Coronary artery (tissue), 2 donors: ENCODE measurements at places on chromosomes 7 and 10.
A peak's percentile ranks its signal among the peaks of the same experiment; 100 is the strongest.

DNA sequence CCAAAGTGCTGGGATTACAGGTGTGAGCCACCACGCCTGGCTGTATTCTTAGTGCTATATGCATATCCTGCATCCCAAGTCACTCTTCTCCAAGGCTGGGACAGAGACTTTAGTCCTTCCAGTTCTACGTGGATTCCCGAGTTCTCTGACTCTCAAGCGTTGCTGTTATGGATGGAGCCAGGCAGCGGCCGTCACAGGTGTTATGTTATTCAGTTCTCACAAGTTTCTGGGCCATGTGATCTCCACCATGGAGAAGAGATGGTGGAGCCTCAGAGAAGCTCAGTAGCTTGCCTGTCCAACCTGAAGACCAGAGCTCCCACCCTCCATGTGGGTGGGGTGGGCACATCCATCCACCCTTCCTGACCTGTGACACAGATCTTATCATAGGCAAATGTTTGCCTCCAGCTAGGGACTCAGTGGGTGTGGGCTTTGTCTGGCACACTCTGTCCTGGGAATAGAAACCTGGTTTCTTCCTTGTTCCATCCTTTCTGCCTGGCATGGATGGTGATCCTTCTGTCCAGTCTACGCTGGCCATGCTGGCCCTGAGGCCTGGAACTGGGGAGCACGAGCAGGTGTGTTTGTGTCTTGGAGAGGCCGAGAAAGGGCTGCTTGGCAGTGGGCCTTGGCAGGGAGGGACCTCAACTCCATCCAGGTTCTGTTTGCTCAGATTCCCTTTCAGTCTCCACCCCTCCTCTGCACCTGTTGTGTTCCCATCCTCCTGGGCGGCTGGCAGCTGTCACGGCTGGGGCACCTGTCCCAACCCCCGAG, 55.3 kb downstream of the NEURL1 start:
- DNase-seq: peak; percentile 55

GRCh38 chr7:119395024-119395423, 878.0 kb upstream of the KCND2 start:
- DNase-seq: no peak

GRCh38 chr10:52703898-52704297, 68.7 kb downstream of the MBL2 start:
- no peak for DNase-seq

DNA sequence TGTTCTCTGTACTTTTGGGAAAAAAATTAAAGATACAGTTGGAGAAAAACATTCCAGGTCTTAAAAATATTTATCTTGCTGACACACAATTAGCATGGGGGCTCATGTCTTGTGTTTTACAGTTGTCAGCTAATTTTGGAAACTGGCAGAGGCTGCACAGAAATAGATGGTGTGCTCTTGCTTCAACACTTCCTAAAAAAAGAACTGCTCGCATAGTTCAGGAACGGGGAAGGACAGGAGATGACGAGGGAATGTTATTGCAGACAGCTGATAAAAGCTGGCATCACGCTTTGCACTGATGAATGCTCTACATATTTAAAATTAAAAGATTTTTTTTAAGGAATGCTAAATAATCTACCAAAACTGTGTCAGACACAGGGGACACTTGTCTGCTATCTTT, 103.5 kb upstream of the CELF2 start:
- no peak for DNase-seq

DNA sequence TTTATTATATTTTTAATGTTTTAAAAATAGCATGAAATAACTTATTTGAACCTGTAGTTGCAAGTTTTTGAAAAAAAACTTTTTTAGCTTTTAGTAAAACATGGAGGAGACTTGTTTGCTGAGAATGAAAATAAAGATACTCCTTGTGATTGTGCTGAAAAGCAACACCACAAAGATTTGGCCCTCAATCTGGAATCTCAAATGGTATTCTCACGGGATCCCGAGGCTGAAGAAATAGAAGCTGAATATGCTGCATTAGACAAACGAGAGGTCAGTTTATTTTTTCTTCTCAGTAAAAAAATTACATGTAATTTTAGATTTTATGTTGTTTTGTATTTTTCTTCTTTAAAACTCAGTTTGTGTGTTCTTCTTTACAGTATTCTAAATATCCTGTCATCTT, 73.5 kb downstream of the ANKIB1 start:
- no peak for DNase-seq

DNA sequence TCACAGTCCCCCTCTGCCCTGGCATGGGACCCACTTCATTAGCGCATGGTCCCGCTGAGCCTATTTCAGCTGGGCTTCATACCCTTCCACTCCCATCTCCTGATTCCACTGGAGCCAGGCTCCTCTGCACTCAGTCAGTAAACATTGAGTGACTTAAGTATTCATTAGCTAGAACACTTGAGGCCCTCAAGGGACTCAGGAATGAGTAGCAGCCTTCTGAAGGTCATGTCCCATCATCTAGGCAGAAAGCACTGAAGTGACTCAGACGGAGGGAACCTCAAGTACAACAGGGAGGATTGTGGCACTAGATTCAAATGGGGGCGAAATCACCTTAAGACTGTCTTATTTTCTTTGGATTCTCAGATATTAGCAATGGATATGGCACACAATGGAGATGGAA, 186.6 kb upstream of the INHBA start:
- DNase-seq: no peak

DNA sequence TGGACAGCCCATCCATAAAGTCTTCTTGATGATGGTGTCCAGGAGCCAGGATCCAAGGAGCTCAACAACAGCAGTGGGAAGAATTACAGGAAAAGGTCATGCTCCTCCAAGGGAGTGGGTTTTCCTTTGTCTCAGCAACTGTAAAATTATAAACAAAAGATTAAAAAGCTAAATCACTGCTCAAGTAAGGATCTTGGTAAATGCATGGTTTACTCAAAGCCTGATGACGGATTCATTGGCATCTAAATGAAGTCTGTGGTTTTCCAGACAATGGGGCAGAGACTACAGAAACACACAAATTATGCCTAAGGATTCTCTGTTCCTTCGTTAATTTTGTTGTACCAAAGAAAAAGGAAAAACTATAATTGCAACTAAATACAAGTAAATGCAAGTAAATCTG, 36.4 kb upstream of the DLX6 start:
- DNase-seq: no peak

GRCh38 chr7:14085901-14086300, 96.4 kb upstream of the ETV1 start:
- DNase-seq: no peak
